ENCODE measurements at places on chromosomes 16 and 17. TPM values are rescaled to one million over a fixed set of nuclear protein-coding genes. Genes with fewer than 3 reads are reported as not detected.

DNA sequence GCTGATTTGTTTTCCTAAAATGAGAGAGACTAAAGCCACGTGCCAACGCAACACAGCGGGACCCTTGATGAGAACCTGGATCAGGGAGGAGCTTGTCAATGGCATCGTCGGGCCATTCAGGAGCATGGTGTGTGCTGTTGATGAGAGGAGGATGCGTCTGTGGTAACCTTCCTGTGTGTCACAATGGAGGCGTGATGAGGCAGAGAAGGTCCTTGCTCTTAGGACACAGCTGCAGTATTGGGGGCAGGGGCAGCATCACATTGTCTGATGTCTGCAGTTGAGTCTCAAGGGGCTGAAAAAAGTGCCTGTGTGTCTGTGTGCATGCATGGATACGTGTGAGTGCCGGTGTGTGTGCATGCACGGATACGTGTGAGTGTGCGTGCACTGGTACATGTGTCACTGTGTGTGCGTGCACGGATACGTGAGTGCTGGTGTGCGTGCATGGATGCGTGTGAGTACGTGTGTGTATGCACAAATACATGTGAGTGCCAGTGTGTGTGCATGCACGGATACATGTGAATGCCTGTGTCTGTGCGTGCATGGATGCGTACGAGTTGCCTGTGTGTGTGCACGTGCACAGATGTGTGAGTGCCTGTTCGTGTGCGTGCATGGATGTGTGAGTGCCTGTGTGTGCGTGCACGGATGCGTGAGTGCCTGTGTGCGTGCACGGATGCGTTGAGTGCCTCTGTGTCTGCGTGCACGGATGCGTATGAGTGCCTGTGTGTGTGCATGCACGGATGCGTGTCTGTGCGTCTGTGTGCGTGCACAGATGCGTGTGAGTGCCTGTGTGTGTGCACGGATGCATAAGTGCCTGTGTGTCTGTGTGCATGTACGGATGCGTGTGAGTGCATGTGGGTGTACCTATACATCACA, 39.3 kb downstream of the BAIAP2 start:
- no peak for DNase-seq
- peaks cover 8% of the 10 kb centered on the region for H3K36me3 ChIP-seq
- no peak overlapping the region for H3K4me3 ChIP-seq

GRCh38 chr17:44007346-44008204, 3.2 kb downstream of the NAGS start:
- no peaks in the 10 kb centered on the region for H3K36me3 ChIP-seq
- DNase-seq = peak; percentile 28
- peaks cover 35% of the 10 kb centered on the region for H3K4me1 ChIP-seq
- peaks cover 25% of the 10 kb centered on the region for H3K27me3 ChIP-seq

DNA sequence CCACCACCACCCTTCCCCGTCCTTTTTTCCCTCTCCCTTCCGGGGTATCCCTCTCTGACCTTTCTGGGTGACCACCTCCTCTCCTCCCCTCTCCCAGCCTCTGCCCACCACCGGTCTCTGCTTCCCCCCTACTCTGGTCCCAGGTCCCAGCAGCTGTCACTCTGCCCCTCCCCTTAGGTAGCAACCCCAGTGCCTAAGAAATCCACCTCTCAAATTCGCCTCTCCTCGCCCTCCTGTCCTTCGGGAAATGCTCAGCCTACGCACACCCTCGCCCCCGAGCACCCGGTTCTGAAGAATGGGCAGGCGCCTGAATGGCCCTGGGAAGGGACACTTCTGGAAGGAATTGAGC, 775 bp upstream of the SP6 start:
- peaks cover 95% of the 10 kb centered on the region for H3K27me3 ChIP-seq
- H3K4me3 ChIP-seq = no peak overlapping the region
- no peak overlapping the region for H3K27ac ChIP-seq
- H3K4me1 ChIP-seq = peaks cover 12% of the 10 kb centered on the region

Gene ZFHX3
- total RNA-seq = 12.1 TPM

- H3K4me1 ChIP-seq = peaks cover 6% of the 10 kb centered on the region
- no peaks in the 10 kb centered on the region for H3K36me3 ChIP-seq
- H3K27me3 ChIP-seq = peaks cover 9% of the 10 kb centered on the region
These were observed 1.5 kb upstream of the MFSD6L start for GRCh38 chr17:8800656-8801055.

DNA sequence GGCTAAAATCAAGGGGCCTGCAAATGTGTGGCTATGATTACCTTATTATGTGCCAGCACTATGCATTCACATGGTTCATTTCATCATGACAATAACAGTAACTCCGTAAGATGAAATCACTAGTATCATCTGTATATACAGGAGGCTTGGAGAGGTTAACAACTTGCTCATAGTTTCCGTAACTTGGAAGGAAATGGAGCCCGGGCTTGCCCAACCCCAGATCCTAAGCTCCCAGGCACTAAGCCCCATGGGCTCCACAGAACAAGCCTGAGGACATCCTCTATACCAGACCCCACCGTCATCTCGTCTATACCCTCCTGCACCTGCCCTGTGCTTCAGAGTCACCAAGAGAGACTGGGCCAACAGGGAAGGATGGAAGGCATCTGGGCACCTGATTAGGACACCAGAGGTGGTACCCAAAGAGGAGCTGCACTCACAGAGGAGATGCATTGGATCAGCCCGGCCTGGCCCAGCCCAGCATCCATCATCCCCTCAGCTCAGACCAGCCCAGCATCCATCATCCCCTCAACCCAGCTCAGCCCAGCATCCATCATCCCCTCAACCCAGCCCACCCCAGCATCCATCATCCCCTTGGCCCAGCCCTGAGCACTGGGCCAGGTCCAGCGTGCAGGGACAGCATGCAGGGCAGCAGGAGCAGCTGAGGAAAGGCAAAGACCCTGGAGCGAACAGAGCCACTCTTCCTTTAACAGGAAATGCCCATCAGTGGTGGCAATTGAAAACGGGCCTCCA, 28.5 kb downstream of the NSMCE1 start:
- no peaks in the 10 kb centered on the region for H3K36me3 ChIP-seq
- peaks cover 45% of the 10 kb centered on the region for H3K4me1 ChIP-seq
- DNase-seq = no peak
- peak overlapping the region; percentile 68 for H3K27ac ChIP-seq
- no peaks in the 10 kb centered on the region for H3K27me3 ChIP-seq

DNA sequence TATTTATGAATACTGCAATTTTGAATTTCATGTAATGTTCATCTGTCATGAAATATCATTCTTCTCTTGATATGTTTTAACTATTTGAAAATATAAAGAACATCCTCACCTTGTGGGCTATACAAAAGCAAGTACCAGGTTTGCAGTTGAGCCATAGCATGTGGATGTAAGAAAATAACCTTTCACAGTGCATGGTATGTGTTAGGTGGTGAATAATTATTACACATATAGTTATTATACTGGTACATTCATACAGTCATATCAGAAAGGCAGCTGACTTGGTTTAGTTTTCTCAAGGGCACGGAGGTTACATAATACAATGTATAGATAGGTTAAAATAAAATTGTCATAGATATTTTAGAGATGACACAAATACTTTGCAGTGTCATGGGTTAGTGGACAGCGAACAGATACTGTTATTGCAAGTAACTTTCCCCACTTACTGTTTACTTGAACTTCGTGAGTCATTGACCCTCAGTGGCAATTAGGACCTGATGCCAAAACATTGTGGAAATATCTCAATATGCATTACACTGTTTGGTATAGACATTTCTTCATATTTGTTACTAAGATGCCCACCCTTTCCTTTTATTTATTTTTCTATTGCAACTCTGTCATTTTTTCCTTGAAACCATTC, 445.4 kb upstream of the GOT2 start:
- no peak overlapping the region for H3K4me3 ChIP-seq
- no peaks in the 10 kb centered on the region for H3K4me1 ChIP-seq
- H3K27me3 ChIP-seq = no peaks in the 10 kb centered on the region
- no peaks in the 10 kb centered on the region for H3K36me3 ChIP-seq
- DNase-seq = no peak
- H3K27ac ChIP-seq = no peak overlapping the region
